CMK (cell line): ENCODE measurements at places on chromosomes 7 and 10.

- DNase-seq, result no peak
Measured at GRCh38 chr7:40331915-40332314, 197.1 kb downstream of the SUGCT start.

DNA sequence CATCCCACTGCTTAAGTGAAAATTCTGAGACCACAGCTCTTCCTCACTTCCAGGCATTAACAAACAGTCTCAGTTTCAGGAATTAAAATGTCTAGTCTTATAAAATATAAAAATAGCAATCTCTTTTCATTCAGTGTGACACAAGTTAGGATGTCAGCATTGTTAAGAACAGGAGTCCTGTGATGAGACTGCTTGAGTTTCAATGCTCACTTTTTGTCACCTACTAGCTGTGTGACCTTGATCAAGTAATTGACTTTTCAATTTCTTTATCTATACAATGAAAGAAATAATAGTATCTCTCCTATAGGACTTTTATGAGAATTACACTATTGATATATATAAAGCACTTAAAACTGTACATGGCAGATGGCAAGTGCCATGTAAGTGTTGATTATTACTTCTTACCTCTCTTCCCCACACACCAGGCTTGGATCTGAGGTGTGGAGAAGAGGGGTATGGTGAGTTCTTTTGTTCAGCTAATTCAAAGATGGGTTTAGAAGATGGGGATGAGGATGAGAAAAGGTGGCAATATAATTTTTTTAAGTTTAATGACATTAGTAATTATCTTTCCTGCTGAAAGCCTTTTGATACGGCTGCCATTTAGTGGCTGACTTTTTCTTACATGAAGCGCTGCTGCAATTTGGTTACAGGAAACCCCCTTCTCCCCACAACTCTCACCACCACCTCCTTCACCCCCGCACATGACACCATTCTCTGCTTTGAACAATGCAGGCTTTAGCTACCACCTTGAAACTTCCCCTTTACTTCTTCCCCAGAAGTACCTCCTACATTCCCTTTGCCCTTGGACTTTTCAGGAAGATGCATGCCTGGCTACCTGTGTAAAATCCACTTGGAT lies 20.8 kb upstream of the HYAL4 start:
- DNase-seq, result no peak

DNA sequence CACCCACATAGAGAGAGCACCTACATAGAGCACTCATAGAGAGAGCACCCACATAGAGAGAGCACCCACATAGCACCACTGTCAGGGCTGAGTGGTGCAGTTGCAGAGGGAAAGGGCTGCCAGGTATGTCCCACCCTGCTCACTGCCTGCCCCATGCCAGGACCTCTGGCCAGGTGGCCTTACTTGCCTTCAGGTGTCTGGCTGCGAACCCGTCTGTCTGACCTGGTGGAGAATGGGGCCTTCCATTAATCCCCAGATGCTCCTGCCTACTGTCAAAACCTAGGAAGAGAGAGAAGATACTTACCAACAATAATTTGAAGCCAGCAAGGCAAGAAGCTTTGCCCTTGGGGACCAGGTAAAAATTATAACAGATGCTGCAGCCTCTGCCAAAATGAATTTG lies 51.1 kb downstream of the INSIG1 start:
- no peak for DNase-seq

DNA sequence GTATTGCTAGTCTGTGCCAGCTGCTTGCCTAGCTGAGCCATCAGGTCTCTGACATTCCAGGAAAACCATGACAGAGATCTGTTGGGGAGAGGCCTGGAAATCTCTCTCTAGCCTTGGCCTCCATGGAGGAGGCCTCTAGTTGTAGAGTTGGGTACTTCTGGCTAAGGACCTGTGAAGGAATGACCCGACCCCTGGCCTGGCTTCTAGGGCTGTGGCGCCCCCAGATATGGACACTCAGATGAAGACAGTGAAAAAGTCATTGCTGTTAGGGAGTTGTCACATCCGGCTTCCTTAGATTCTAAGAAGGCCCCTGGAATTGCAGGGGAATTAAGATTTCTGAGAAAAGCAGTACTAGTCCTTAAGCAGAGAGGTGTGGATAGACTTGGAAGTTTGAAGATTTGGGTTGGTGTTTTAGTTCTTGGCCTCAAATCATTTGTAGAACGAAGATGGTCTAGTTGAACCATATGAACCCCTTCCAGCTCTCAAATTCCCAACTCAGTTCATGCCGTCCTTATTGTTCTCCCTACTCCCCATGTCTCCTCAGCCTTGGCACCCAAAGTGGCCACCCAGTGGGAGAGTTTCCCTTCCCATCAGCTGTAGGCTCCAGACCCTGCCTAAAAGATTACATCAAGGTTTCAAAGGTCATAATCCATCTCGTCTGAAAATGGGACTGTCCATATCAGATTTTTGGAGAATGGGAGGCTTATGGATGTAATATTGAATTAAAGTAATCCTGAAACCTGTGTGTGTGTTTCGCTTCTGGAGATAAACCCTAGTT lies 7.0 kb downstream of the HHEX start:
- no peak for DNase-seq

DNA sequence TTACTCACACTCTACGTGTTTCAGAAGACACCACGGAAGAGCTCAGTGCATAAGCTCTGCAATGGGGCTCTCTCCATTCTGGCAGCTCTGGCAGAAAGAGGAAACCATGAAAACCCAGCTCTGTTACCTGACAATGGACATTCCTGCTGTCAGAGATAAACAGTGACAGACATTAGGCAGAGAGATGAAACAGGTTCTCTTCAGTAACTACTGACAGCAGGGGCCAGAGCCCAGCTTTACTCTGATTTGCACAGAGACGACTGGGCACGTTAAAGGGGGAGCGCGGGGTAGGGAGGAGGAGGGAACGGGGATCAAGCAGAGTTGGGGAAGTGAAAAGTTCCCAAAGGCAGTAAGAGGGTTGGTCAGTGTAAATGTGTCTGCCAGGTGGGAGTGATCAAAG lies 206.1 kb downstream of the RAMP3 start:
- DNase-seq, result no peak

GRCh38 chr7:131302876-131303707 lies 24.6 kb upstream of the MKLN1 start:
- no peak for DNase-seq

GRCh38 chr7:65966146-65966545 lies 15.9 kb downstream of the GUSB start:
- no peak for DNase-seq

GRCh38 chr7:98470485-98471240 lies 69.8 kb upstream of the BAIAP2L1 start:
- DNase-seq, result no peak

- no peak for DNase-seq
Measured at GRCh38 chr7:119197877-119198527, 973.5 kb downstream of the ANKRD7 start.

GRCh38 chr10:2700626-2701305 lies 366.6 kb upstream of the PFKP start:
- no peak for DNase-seq

DNA sequence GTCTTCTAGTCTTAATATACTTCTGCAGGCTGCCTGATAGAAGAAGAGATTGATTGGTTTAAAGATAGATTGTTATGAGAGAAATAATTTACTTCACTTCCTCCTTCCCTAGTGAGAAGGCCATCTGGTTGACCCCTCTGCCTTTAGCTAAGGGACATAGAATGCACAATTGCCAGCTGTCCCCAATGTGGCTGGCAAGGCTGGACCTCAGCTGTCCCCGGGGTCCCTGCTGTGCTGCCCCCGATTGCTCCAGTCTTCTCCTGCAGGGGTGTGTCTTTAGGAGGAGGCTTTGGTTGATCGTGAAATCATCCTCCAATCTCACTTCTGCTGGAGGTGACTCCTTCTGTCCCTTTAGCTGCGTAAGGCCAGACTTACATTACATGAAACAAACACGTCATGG lies 388.5 kb downstream of the DPP6 start:
- DNase-seq, result no peak

DNA sequence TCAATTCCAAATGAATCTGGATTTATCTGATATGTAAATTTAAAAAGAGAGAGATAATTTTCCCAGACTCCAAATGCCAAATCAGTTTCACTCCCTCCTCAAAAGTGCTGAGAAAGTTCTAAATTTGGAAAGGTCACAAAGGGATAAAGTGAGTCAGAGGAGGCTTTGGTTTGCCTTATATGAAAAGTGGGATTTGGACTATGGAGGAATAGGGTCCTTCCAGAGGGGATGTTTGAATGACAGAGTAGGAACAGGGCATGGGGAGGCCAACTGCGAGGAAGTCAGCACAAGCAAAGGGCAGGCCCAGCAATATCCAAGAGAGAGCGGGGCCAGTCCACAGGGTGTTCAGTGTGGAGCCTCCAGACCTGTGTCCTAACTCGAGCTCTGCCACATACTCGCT lies 9.8 kb upstream of the FAS start:
- DNase-seq, result no peak

DNA sequence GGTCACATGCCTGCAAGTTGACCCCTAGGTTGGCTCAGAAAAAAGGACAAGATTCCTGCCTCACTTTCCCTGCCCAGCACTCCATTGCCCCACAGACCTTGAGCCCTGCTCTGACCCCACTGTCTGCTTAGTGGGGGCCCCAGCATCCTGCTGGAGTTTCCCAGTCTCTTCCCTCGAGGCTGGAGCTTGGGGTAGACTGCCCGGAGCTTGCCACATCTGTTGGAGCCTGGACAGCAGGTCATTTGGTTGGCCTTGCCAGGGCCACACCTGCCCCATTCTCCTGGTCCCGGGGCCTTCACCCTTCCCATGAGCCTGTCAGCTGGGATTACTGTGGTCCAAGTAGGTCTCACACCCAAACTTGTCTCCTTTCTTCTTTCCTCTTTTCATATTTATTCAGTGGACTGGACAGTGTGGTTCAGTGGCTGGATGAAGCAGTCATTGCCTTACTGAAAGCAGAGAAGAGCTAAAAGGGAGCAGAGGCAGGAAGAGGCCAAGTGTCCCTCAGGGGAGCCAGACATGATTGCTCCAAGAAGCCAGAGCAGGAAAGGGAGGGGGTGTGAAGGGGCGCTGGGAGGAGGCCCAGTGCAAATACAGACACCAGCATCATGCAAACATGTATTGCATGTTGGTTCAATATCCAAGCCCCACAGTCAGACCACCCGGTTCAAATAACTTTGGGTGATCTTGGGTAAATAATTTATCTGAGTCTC lies 56.2 kb upstream of the CACUL1 start:
- no peak for DNase-seq

DNA sequence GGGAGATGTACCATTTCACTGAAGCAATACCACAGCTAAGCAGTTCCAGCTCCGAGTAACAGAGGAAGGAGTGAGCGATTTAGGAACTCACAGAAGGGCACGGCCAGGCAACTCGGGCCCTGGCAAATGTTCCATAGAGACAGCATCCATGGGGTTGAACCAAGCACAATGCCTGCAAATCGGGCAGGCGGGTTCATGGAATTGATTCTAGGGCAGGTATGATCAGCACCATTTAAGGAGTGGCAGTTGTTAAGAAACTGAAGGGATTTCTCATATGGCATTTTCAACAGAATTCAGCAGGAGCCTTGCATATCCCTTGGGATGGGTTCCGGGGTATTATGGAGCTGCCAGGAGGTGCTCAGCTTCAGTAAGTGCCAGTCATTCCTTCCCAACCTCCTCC lies 66.4 kb downstream of the IKZF1 start:
- DNase-seq, result no peak

DNA sequence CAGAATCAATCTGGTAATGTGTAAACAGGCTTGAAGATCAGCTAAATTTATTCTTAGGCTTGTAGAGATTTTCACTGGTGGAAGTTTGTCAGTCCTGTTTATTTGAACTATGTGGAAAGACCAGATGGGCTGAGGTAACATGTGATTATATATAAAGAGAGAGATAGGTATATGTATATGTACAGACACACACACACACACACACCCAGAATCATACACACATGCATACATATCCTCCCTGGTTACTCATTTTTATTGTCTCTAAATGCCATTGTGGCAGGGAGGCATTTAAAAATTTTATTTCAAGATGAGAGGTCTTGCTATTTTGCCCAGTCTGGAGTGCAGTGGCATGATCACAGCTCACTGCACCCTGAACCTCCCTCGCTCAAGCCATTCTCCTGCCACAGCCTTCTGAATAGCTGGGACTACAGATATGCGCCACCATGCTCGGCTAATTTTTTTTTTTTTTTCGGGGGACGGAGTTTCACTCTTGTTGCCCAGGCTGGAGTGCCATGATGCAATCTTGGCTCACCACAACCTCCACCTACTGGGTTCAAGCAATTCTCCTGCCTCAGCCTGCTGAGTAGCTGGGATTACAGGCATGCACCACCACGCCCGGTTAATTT lies 78.1 kb upstream of the CYTH3 start:
- DNase-seq, result no peak

DNA sequence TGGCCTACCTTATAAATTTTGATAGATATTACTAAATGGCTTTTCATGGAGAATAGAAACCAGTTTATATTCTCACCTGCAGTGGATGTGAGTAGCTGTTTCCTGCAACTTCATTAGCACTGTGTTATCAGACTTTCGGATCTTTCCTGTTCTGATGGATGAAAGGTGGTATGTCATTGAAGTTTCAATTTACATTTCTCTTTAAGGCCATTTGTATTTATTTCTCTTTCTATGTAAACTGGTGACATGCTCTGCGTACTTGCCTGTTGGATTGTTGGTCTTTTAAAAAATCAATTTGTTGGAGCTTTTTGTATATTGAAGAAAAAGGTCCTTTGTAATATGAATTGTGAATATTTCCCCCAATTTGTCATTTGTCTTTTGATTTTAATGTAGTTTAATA lies 95.8 kb upstream of the STRIP2 start:
- no peak for DNase-seq

GRCh38 chr10:100364735-100365391 lies 17.8 kb downstream of the SCD start:
- no peak for DNase-seq

DNA sequence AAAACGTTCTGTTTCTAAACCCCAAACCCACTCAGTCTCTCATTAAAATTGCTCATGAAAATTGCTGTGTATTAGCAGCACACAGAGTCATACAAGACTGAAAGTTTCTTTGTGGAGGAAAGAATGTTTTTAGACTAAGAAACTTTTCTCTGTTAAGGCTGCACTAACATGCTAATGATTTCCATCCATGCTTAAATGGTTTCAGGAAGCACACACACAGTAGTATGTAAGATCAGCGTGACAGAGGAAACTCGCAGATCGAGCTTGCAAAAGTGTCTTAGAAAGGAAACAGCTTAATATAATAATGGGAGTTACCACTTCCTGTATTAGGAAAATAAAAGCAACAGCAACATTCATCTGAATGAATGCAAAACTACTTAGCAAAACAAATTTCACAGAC lies 112.7 kb downstream of the ICA1 start:
- DNase-seq, result no peak

DNA sequence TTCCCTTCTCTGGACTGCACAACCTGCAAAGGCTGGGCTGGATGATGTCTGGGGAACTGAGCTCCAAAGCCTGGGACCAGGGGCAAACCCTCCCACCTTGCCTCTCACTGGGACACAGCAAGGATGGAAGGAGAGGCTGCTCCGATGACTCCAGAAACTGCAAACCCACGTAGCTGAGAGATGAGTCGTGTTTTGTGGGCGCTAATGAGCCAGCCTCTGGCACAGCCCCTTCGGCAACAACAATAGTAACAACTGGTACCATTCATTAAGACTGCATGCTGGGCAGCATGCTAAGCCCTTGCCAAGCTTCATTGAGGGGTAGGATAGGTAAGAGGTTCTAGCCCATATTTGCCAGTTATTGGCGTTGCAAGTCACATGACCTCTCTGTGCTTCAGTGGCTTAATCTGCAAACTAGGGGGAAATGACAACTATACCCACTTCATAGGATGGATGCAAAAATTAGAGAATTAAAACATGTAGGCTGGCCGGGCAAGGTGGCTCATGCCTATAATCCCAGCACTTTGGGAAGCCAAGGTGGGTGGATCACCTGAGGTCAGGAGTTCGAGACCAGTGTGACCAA lies 145.9 kb downstream of the SH3PXD2A start:
- DNase-seq, result no peak

- DNase-seq, result no peak
Measured at GRCh38 chr10:81473755-81474154, 401.2 kb upstream of the NRG3 start.
